ENCODE measurements at places on chromosomes 1 and 21.

- DNase-seq: peak; percentile 25
These were observed 6.7 kb upstream of the GATAD2B start for GRCh38 chr1:153929426-153929825.

DNA sequence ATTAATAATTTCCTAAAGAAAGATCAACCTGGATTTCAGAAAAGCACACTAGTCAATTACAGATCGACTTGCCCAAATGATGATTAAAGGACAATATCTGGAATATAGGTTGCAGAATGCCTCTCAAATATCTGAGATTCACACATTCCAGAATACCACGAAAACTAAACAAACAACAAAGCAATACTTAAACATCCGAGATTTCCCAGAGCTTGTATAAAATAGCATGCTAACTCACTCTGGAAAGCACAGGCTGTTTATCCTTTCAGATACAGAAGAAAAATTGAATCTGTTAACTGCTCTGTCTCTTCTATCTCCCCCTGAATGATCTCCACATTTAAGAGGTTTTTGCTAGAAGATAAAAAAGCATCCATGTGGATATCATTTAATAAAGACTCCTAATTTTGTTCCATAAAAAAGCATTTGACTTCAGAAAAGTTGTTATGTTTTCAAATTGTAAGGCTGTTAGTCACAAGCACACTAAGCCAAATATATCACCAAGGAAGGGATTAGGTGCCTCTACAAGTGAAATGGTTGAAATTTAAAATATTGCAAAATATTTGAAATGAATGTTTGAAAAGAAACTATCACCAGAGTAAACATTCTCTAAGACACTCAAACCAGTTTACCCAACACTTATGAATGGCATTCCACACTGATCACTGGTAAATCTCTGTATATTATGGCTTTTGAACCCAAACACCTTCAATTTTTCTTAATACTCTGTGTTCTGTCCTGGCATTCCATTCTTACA, 865.1 kb upstream of the ADAMTS5 start:
- no peak for DNase-seq

DNA sequence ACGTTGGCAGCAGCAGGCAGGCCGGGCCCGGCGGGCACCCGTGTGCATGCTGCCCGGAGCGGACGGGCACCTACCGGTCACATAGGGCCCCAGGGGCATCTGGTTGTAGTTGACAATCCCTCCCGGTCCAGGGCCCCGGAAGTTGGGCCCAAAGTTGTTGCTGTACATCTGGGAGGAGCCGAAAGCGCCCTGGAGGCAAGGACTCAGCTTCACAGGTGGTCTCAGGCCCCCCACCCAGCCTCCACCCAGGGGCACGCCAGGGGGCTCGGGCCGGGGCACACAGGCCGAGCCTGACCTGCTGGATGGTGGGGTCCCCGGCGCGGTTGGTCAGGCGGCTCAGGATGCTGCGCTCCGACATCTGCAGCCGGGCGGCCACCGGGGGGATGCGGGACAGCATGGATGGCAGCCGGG, 60.6 kb downstream of the KCNAB2 start:
- DNase-seq: peak; percentile 57

- DNase-seq: no peak
These were observed 23.9 kb upstream of the KIF1B start for GRCh38 chr1:10186331-10187025.

DNA sequence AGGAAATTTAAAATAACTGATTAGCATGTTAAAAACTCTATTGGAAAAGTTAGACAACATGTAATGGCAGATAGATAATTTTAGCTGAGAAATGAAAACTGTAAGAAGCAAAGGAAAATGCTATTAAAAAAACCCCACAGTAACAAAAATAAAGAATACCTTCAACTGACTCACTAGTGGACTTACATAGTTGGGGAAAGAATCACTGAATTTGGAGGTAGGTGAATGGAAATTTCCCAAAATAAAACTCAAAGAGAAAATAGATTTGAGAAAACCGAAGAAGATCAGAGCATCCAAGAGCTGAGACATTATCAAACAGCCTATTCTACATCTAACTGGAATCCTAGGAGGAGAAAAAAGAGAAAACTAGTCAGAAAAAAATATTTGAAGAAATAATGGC, 34.7 kb downstream of the PDE4B start:
- DNase-seq: no peak

DNA sequence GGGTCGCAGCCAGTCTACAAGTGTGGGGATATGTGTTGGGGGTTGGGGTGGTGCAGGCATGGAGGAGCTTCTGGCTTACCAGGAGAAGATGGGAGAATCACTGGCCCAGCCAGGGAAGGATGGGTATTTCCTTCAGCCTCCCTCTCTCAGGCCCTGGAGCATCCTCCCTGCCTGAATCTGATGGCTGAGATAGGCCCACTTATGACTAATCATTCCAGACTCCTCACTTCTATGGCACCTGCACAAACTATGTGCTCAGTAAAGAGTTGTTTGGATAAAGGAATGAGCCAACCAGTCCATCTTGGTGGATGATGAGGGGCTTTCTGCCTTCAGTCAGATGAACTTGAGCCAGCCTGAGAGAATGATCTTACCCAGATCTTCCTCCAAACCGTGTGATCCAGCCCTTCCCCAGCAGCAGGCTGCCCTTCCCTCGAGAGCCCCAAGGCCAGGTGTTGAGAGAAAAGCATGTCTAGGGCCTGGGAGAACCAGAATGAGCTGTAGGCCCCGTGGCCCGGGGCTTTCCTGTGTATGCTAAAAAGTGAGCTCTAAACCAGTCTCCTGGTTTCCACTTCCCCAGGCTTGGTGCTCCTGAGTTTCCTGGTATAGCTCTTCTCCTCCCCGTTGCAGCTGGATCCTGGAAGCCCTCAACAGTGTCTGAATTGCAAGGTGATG, 1.3 kb downstream of the GPA33 start:
- DNase-seq: no peak

DNA sequence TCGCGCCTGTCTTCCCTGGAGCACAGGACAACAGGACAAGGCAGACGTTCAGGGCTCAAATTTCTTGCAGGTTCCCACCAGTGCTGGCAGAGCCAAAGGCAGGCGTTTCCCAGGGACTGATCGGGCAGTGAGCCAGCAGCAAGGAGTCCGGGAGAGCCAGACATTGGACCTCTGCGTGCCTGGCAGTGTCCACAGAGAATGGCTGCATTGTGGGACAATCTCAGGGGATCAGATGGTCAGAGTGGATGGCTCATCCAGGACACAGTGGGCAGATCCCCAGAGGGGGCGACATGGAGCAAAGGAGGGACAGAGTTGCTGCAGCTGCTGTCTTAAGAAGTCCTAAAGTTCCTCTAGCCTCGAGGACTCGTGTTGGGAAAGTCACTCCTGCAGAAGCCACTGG, 4.6 kb downstream of the TMEM63A start:
- peak; percentile 78 for DNase-seq

GRCh38 chr1:96808191-96808590, 86.6 kb downstream of the PTBP2 start:
- DNase-seq: no peak

- DNase-seq: no peak
These were observed 1.1 kb upstream of the CD244 start for GRCh38 chr1:160863774-160864131.

GRCh38 chr1:170049176-170049800, 25.2 kb downstream of the KIFAP3 start:
- DNase-seq: peak; percentile 48

DNA sequence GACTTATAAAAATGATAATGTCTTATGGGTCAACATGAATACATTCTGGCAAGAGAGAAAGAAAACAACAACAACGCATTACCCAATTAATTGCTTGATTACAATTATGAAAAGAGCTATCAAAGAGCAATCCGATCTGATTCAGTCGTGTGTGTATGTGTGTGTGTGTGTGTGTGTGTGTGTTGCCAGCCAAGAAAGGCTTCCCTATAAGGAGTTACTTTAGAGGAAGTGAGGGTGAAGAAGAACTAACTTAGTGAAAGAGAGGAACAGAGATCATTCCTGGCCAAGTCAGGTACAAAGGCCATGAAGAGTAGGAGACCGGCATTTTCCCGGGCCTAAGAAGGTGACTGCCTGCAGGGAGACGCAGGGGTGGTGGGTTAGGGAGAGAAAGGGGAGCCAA, 9.4 kb downstream of the TMEM35B start:
- DNase-seq: no peak

- DNase-seq: no peak
These were observed 201.8 kb upstream of the BRINP3 start for GRCh38 chr1:190679454-190679853.

DNA sequence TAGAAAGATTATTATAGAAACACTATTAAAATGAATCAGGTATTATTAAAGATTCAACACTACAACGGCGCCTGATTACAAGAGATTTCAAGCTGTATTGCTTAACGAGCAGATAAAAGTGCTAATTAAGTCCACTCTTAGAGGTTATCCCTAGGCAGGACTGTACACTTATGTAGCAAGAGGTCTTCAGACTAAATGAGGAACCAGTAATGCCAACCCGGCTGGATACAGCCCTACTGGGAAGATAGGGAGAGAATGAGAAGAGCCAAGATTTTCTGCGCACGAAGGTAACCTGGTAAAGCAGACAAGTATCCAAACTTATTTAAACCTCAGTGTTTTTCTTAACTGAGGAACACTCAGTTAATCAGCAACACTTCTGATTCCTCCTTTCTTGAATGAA, 115.7 kb upstream of the HIVEP3 start:
- no peak for DNase-seq

- no peak for DNase-seq
These were observed 34.8 kb upstream of the PSMG1 start for GRCh38 chr21:39218082-39218409.

GRCh38 chr21:34788879-34789278, 120.1 kb downstream of the CLIC6 start:
- no peak for DNase-seq

GRCh38 chr1:159208175-159208825, 3.6 kb downstream of the ACKR1 start:
- DNase-seq: no peak

- no peak for DNase-seq
These were observed 46.2 kb downstream of the DDR2 start for GRCh38 chr1:162678439-162678838.

GRCh38 chr1:158124034-158124433, 56.7 kb upstream of the CD1D start:
- no peak for DNase-seq

GRCh38 chr1:31981972-31982371, 31.7 kb upstream of the KHDRBS1 start:
- DNase-seq: no peak

DNA sequence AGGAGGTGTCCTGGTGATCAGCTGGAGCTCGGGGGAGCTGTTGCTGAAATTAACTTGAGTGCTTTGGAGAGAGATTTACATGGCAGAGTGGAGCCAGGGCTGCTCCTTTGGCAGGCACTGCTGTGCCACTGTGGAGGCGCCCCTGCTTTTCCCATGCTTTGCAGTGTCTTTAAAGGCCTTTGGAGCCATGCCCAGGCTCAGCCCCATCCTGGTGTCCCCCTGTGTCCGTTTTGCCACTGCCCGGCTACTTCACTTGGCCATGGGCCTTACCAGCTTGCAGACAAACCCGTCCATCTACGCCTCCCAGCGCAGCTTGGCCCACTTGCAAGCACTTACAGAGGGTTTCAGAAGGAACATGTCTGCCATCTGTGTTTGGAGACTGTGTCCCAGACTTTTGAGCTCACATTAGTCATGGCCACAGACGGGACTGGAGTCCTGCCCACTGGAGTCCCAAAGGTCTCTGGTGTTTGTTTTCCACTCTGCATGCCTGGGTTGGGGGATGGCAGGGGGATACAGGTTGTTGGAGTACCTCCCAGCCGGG, 18.2 kb upstream of the LAMTOR5 start:
- DNase-seq: no peak

DNA sequence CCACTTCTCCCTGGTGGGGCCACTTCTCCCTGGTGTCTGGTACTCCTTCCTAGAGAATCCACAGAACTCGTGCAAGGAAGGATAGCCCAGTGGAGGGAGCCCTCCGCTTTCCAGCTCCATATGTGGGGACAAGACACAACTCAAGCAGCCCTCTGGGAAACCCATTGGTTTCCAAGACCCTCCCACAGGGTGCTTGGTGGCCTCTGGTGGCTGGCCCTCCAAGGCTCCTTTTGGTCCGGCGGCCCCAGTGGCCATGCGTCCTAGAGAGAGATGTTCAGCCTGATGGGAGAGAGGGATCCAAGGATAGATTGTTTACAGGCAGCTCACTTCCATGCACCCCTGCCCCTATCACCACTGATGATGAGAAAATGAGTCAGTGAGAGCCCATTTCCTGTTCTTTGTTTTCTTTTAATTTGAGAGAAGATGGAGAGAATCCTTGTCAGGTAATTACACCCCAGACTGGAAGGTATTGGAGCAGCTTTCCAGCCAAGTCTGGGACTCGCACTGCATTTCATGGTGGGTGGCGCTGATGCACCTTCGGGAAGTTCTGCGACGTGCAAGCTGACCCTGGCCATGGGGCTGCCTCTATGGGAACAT, 486.2 kb upstream of the VAMP3 start:
- DNase-seq: no peak

DNA sequence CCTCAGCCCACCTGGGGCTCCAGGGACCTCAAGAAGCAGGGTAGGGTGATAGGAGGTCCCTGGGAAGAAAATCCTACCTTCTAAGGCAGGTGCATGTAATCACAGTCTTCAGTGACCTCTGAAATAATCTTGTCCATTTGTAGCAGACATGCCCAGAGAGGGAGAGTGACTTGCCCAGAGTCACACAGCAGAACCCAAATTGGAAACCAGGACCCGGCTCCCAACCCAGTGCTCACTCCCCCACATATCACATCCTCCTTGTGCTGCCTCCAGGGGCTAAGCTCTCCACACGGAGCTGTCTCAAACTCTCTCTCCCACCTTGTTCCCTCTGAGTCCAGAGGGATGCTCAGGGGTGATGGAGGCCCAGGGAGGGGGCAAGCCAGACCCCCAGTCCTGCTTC, 72.5 kb downstream of the RAP1GAP start:
- DNase-seq: no peak

GRCh38 chr1:227937838-227938145, 9.9 kb downstream of the WNT9A start:
- DNase-seq: peak; percentile 58

GRCh38 chr1:91527266-91527765, 26.7 kb downstream of the CDC7 start:
- no peak for DNase-seq

GRCh38 chr1:246078126-246078887, 428.8 kb downstream of the SMYD3 start:
- DNase-seq: no peak

DNA sequence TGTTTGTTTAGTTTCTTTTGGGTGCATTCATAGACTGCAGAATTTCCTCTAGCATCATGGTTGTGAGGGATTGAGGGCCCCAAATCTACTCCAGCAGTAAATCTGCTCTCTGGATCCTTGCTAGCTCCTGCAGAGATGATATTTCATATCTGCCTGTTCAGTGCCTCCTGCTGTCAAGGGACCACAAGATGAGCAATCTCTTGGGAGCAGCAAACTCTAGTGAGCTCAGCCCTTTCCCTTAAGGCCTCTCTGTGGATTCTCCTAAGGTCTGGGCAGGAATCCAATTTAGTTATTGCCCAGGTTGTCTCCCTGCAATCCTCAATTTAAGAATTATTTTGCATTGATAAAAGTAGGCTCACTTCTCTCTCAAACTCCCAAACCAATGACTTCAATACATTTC, 76.9 kb downstream of the RGS18 start:
- no peak for DNase-seq
